ENCODE measurements at places on chromosomes 4 and X.

- DNase-seq, result no peak
Observed at GRCh38 chr4:8853249-8853648, 18.4 kb downstream of the HMX1 start.

GRCh38 chr4:173477016-173477415 is 53.0 kb downstream of the HAND2 start:
- DNase-seq, result no peak

DNA sequence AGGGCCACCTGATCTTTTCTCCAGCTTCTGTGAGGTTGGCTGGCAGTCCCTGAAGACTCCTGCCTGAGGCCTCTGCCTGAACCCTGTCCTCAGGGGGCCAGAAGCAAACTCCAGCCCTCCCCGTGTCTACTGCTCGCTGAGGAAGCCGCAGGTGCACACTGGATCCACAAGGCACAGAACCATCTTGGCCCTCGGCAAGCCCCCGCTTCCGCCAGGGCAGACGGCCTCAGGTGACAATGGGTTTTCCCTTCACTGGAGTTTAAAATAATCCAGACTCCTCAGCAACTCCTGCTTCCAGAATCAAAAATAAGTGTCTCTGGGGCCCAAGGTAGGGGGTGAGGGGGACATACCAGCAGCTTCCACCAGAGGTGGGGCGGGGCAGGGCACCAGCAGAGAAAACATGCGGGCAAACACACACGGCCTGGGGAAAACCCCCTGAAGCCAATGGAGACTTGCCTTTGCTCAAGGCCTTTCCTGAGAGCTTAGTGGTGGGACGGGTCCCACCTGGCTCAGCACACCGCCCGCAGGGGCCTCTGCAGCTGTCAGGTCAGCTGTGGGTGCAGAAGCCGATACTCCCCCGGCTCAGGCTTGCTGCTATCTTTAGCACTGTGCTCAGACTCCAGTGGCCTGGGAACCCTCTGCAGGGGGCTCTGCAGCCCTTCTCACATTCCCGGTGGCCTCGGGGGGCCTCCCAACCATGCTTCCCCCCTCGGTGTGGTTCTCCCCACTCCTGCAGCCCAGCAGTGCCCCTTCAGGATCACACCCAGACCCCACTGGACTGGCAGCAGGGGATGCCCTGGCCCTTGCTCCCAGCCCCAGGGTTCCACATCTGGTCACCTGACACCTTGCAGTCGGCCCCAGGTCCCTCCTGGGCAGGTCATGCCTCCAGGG is 1.9 kb downstream of the MYL5 start:
- DNase-seq, result no peak

DNA sequence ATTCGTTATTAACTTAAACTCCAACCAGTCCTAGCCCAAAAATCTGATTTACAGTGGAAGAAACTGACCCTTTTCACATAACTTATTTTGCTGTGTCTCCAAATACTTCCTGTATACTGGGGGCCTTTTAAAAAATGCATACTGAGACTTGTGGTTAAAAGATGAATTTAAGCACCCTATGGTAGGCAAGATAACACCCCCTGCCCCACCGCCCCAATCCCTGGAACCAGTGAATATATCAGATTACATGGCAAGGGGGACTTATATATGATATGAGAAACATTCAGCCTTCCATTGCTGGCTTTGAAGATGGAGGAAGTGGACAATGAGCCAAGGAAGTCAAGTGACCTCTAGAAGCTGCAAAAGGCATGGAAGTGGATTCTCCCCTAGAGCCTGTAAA is 3.1 kb upstream of the CLCN3 start:
- no peak for DNase-seq

GRCh38 chr4:78661086-78661690 is 109.6 kb downstream of the ANXA3 start:
- DNase-seq, result no peak

GRCh38 chrX:15930585-15930984 is 76.0 kb upstream of the AP1S2 start:
- no peak for DNase-seq

- DNase-seq, result no peak
Observed at GRCh38 chrX:119482041-119482440, 13.8 kb downstream of the SLC25A5 start.

DNA sequence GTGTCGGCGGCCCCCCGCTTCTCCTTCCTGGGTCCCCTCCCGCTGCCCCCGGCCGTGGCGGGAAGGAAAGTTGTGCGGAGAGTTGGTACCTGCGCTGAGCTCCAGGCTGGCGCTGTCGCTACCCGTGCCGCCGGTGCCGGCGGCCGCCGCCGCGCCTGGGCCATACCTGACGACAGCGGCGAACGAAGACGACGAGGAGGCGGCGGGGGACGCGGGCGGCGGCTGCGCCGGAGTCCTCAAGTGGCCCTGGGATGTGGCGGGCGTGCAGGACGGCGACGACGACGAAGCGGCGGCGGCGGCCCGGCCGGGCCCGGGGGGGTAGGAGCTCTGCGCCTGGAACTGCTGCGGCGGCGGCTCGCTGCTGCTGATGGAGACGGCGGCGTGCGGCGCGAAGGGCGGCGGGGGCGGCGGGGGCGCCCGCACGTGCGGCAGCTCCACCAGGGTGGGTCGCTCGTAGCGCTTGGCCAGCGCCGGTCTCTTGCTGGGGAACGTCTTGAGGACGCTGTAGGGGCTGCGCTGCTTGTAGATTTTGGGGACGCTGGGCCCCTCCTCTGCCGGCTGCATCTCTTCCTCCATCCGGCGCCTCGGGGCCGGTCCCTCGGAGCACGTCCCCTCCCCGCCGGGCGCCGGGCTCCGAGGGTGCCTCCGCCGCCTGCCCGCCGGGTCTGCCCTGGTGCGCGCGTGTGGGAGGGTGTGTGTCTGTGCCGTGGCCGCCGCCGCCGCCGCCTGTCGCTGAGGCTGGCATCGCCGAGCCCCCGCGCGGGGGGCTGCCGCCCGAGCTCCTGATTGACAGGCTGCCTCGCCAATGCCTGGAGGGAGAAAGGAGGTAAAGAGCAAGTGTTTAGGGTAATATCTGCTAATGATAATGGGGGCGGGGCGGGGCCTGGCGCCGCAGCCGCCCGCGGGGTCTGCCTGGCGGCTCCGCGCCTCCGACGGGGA is 618 bp downstream of the BEND4 start:
- DNase-seq, result no peak

GRCh38 chrX:78024349-78025059 is 55.1 kb upstream of the PGAM4 start:
- no peak for DNase-seq

- no peak for DNase-seq
Observed at GRCh38 chrX:14802943-14803710, 69.7 kb downstream of the FANCB start.

- no peak for DNase-seq
Observed at GRCh38 chr4:117823388-117823787, 210.9 kb upstream of the NDST3 start.

DNA sequence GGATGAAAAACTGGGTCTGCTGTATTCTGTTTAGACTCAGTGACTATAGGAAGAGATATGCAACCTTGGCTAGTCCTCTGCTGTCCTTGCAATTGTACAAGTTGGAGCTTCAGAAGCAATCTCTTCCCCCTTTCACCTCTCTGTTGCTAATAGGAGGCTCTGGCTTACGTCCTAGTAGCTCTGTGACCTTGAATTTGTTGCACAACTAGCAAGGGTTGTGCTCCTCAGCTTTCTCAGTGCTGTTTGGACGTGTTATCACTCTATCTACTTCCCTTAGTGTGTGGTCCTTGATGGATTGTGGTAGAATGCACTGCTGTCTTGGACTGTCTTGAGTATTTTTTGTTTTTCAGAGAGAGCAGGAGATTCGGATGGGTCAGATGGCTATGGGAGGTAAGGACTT is 3.4 kb upstream of the ITGB1BP2 start:
- no peak for DNase-seq

GRCh38 chrX:23766650-23767551 is 16.1 kb upstream of the SAT1 start:
- DNase-seq, result no peak

DNA sequence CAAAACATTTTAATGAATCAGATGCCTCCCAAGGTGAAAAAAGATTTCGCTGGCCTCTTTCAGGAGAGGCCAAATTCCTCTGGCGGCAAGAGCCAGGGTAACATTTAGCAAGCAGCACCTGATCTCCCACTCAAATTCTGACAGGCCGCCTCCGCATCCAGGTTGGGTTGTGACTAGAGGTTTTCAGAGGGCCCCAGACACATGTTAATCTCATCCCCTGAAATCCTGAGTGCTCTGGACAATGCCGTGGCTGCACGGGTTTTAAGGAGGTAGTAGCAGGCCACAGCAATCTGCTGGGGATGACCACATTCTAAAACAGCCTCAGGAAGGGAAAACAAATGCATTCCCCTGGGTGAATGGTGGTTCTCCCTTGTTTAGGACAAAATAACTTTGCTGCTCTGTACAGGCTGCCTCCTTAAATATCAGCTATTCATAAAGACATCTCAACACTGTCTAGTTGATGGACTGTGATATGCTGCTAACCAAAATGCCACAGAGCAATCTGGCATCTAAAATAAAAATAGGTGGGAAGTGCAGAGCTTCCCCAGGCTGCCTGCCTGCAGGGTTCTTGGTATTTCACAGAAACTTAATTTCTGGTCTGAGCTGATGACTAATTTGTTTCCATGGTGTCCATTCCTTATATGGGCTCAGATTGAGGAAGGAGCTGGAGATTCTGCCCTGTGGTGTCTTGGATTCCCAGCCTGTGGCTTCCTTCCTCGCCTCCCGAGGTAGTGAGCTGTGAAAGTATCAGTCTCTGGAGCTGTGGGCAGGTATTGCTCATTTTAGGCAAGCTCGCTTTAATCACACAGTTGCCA is 202.0 kb downstream of the DCLK2 start:
- DNase-seq, result no peak

GRCh38 chrX:9151772-9152307 is 117.9 kb upstream of the FAM9B start:
- DNase-seq, result no peak

All from DMS79 treated with DMSO at 0.1 percent for 48 hours (cell line).